Stimulated activated naive CD8-positive, alpha-beta T cell treated with anti-CD3 and anti-CD28 coated beads, Interleukin-15, amount 100 ng/mL, for 72 hours (primary cell): ENCODE measurements at places on chromosomes 3 and 15.
A peak's percentile ranks its signal among the peaks of the same experiment; 100 is the strongest.

GRCh38 chr3:155602307-155602706 lies 142.6 kb downstream of the PLCH1 start:
- DNase-seq: no peak

- DNase-seq: no peak
These were observed 65.6 kb downstream of the SLCO3A1 start for GRCh38 chr15:91919014-91919534.

- no peak for DNase-seq
These were observed 79.1 kb downstream of the FOXP1 start for GRCh38 chr3:71504250-71505036.

DNA sequence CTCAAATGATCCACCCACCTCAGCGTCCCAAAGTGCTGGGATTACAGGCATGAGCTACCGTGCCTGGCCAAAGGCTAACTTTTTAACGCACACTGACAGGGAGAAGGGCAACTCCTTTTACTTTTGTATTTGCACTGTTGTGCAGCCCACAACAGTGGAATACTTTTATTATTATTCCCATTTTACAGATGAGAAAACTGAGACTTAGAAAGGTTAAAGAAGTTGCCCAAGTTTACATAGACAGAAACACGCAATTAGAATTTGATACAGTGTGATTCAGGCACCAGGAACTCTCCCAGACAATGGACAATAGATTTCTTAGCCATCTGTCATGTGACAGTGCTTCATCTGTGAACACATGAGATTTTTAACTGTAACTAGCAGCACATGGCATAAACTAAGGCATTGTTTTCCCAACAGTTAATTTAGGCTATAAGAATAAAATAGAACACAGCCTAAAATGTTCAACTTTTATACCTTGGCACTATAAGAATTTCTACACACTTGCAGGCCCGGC lies 18.8 kb downstream of the STAG1 start:
- DNase-seq: no peak

- DNase-seq: peak; percentile 79
These were observed 9.7 kb downstream of the EOMES start for GRCh38 chr3:27712136-27713077.

- no peak for DNase-seq
These were observed 13.7 kb downstream of the CLPX start for GRCh38 chr15:65171428-65171827.

- no peak for DNase-seq
These were observed 46.8 kb downstream of the PDHB start for GRCh38 chr3:58386626-58387365.

DNA sequence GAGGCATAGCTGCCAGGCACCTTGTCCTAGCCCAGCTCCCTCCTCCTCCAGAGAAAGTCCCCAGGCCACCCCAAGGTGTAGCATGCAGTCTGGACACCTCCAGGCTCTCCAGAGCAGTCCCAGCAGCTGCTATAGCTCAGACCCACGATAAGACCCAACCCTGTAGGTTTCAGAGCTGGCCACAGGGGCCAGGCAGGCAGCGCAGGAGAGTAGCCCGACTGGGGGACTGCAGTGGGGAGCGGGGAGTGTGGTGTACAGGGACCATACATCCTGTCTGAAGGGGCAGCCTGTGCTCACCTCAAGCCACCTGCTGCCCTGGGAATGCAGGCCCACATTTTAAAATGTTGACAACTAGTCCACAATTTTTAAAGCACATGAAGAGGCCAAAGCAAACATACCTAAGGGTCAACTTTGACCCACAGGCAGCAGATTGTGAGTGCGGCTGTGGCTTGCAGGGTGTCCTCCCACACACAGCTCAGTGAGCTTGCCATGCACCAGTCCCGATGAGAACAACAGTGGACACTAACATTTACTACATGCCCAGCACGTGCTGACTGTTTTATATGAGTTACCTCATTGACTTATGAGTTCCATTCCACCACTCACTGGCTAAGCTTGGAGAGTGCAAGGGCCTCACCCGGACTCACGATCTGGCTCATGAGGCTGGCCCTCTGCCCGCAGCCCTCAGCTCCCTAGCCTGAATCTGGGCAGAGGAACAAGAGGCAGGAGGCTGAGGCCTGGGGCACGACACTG lies 81.4 kb downstream of the DNAJB8 start:
- DNase-seq: no peak

- DNase-seq: no peak
These were observed 111.4 kb upstream of the ALCAM start for GRCh38 chr3:105255350-105255749.

- peak; percentile 83 for DNase-seq
These were observed 995 bp upstream of the LRRK1 start for GRCh38 chr15:100918034-100918689.

DNA sequence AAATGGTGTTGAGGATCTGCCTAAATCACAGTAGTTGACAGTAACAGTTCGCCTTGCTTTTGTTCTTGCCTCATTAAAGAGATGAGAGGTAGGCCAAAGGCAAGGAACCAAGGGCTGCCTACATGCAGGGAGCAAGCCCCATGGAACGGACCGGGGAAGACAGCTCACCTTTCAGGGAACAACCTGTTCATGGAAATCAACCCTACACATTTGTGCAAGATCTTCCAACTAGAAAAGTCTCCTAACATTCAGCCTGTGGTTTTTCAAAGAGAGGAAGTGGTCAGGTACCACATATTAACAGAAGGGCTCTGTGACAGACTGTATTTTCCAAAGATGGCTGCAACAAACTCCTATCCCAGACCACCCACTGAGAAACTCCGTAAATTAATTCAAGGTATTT lies 1031.8 kb upstream of the NR2F2 start:
- DNase-seq: no peak

DNA sequence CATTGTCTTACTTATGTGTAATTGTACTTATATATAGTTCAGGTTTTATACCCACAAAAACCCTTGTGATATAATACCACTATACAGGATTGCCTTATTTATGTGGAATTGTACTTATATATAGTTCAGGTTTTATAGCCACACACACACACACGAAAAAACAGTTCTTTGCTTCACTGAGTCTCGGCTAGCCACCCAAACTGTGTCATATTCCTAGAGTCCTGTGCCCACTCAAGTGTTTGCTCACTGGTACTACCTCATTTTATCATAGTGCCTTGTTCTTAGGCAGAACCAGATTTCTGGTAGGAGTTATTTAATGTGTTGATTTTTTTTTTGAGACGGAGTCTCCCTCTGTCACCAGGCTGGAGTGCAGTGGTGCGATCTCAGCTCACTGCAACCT lies 12.5 kb downstream of the RASA2 start:
- DNase-seq: peak; percentile 23

DNA sequence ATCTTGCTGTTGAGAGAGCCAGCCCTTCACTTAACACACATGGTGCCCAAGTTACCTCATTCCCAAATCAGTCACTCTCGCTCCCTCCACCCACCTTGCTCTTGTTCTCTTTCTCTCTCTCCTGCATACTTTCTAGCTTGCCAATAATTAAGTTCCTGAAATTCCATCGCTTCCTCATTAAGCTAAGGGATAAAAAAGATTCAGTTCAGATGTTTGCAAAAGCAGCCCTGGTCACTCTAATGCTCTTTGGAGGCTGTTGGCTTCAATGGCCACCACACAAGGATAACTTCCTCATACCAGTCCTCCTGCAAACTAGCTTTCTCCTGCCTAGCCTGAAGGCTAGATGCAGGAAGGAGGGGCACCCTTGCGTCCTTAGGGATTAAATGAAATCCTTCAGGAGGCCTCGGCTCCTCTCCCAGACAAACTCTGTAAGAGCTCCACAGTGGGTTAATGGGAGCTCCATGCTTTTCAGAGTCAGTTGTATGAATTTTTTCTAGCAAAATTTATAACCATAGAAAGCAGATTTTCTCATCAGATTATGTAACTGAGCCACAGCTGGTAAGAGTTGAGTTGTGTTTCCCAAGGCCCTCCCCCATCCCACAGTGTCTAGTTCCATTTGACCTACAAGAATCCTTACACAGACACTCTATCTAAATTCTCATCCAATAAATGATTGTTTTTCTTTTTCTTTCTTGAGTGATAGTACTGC lies 176.6 kb upstream of the TRIM42 start:
- no peak for DNase-seq

DNA sequence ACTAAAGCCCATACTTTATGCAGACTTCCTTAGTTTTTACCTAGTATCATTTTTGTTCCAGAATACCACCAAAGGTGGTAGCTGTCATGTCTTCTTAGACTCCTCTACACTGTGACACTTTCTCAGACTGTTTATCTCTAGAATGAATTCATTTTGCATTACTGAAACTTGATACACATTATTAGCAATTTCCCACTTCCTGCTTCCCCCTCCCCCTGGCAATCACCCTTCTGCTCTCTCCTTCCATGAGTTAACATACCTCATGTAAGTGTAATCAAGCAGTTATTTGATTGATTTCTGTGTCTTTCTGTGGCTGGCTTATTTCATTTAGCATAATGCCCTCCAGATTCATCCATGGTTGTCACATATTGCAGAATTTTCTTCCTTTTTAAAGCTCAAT lies 204.9 kb downstream of the STAG1 start:
- no peak for DNase-seq

DNA sequence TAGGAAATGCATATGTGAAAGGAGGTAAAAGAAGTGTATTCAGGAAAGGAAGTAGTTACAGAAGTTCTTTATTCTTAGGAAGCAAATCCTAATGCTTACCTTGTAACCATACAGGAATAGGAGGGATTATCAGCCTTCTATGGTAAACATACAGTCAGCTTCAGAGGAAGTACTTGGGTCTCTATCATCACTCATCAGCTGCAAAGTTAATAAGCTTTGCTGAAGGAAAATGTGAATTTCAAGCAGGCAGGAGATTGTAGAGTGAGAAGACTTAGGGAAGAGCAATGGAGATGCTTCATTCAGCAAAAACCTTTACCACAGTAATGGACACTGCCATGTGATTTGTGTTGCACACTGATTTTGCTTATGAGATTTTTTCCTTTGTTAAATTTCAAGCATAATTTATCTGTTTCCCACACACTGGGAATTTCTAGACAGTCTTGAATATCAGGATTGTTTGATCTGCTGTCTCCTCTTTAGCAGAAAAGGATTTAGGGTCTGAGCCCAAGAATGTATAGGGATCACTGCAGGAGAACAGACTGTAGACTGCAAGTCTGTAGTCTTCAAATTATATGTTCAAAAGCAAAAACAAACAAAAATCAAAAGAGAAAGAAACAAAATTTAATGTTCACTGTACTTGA lies 150.8 kb downstream of the ZNF609 start:
- DNase-seq: no peak

- no peak for DNase-seq
These were observed 67.9 kb downstream of the CACNA2D2 start for GRCh38 chr3:50435371-50436113.

- DNase-seq: no peak
These were observed 25.3 kb upstream of the AGBL1 start for GRCh38 chr15:86054338-86054737.

GRCh38 chr3:181721046-181721875 lies 9.5 kb downstream of the SOX2 start:
- no peak for DNase-seq

DNA sequence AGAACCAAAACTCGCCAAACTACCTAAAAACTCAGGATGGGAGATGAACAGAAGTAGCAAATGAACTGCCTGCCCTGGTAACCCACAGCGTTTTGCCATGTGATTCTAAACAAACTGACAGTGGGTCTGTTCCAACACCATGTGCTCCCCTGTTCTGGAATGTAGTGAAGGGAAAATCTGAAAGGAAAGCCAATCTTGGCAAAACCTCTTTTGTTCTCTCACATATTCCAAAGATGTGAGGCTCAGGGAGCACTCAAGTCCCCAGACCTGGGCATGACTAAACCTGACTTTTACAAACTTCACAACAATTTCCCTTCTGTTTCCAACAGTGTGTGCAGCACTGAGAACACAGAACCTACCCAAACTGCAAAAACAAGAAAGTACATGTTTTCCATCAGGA lies 116.1 kb downstream of the IMPG2 start:
- no peak for DNase-seq

DNA sequence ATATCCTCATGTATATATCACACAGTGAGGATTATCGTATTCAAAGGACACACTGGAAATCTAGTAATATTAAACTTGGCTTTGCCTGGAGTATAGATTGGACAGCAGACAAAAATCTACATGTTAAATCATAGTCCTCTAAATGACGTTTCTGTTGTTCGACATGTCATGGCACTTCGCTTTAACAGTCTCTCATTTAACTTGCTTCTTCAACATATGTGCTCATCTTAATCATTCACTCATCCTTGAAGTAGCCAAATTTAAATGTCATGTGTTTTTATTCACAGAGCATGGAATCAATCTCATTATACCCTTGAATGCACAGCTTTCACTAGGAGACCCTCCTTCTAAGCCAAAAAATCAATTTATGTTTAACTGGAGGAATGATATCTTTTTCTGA lies 417.0 kb upstream of the CNTN6 start:
- no peak for DNase-seq

DNA sequence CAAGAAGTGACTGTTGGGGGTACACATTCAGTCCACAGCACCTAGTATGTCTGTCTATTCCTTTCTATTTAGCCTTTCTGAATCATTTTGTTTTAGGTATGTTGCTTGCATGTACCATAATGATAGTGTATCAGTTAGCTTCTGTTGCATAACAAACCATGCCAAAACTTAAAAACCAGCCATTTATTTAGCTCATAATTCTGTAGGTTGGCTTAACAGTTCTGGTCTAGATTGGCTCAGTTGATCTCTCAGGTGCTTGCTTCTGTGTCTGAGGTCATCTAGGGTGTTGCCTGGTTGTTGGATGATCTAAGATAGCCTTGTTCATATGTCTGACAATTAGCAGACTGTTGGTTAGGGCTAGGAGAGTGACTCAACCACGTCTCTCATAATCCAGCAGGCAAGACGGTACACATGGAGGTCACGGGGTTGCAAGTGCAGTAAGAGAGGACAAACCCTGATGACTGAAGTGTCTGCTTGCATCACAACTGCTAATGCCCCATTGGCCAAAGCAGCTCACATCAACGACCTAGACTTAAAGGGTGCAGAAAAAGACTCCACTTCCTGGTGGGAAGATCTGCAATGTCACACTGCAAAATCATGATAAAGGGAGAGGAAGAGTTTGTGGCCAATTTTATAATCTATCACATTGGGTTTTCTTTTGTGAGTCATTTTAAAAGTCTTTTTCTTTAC lies 6.8 kb upstream of the PDCD6IP start:
- DNase-seq: no peak

DNA sequence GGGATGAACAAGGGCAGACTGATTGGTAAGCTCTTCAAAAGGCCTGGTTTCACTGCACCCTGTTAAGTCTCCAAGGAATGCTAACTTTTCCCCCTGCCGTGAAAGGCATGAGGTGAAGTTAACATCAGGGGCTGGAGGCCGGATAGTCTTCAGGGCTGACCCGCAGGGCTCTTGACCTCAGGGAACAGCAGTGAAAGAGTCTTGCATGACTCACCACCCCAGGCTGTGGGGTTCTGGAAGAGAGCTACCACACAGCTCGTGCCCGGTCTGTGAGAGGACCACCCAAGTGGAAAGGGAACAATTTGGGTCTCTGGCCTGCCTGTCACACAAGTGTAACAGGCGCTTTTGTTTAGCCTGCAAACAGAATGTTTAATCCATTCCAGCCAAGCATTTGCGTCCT lies 504.9 kb downstream of the EDEM1 start:
- DNase-seq: no peak

- no peak for DNase-seq
These were observed 1.3 kb downstream of the CLEC3B start for GRCh38 chr3:45027441-45027840.
